Mesothelial cell of epicardium (in vitro differentiated cells): ENCODE measurements at places on chromosomes 1 and 21. TPM values are rescaled to one million over a fixed set of nuclear protein-coding genes. Genes with fewer than 3 reads are reported as not detected.

PRAMEF20 gene
- total RNA-seq: not detected in 3 replicates

S1PR1 gene
- total RNA-seq: 21.5 to 25.5 TPM (median 23.5 TPM) in 3 replicates

AMY1A gene
- not detected in 3 replicates for total RNA-seq

- DNase-seq: no peak
Observed at GRCh38 chr1:70222716-70223235, 1.6 kb downstream of the SRSF11 start.

DNA sequence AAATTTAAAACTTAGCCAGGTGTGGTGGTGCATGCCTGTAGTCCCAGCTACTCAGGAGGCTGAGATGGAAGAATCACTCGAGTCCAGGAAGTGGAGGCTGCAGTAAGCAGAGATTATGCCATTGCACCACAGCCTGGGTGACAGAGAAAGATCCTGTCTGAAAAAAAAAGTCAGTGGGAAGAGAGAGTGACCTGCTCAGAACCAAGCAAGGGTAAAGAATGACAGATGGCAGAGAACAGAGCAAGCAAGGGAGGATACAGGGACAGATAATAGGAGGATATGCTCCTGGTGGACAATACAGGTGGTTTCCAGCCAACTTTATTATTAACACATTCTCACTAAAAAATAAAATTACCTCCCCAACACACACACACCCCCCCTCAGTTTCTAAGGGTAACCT, 4.6 kb upstream of the TMEM51 start:
- DNase-seq: no peak

- DNase-seq: no peak
Observed at GRCh38 chr1:225937048-225937968, 3.7 kb downstream of the LEFTY2 start.

DNA sequence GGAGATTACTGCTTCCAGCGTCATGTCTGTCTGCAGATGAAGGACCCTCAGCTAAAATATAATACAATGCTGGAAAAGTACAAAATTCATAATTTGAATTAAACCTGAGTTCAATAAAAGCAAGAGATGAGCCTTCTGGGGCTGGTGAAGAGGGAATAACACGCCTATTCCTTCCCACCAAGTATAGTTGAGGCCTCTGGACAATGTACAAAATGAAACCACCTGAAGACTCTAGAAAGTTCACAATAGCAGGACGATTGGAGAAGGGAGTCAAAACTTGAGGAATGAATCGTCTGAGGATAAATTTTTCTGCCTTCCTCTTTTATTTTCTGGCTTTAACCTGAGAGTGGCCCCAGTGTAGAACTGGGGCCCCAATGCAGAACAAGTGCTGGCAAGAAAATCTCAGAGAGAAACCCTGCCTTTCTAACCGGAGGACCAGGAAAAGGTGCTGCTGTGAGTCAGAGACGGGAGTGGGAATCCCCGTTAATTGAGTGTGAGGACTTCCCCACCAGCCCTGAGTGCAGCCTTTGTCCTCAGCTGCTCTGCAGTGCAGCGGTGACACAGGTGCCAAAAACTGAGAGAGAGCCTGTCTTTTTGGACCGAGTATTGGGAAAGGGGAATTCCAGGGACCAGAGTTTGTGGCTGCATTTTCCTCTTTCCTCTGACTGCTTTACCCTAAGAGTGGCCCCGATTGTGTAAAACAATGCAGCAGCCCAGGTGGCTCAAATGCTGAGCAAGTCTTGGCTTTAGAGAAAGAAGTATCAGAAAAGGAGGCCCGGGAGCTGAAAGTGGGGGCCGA, 264.9 kb downstream of the DYRK1A start:
- DNase-seq: no peak

- no peak for DNase-seq
Observed at GRCh38 chr1:51794868-51795267, 83.7 kb downstream of the NRDC start.

DNA sequence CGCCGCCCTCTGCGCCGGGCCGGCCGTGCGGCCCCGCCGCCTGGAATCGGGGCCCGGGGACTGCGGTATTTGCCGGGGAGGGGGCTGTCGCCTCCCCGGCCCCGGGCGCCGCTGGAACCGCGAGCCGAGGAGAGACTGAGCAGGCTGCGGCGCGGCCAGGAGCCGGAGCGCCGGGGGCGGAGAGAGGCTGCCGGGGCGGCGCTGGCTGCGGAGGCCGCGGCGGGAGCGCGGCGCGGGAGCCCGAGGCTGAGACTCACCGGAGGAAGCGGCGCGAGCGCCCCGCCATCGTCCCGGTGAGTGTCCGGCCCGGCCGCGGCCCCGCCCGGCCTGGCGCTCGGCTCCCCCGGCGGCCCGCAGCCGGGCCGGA, 746 bp downstream of the DYRK1A start:
- peak; percentile 26 for DNase-seq

DNA sequence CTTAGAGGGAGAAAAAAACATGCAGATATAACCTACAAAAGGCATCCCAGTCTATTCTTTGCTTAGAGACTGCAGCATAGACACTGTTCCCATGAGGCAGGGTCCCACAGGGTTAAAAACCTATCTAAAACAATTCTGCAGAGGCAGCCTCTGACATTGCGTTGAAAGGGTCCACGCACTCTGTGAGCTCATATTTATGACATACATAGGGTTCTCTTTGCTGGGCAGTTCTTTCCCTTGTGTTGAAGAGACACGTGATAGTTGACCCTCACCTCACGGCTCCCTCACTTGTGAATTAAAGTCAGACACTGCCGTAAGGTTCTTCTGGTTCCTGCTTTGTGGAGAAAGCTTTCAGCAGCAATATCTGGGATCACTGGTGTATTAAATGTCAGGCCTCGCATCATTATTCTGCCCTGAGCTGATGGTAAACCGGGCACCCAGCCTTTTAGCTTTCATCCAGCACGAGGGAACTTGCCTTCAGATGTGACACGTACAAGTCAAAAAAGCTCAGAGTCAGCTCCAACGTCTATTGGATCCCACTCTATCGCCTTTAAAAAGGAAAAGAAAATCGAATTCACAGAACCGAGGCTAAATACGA, 52.8 kb upstream of the HNRNPU start:
- DNase-seq: no peak

DNA sequence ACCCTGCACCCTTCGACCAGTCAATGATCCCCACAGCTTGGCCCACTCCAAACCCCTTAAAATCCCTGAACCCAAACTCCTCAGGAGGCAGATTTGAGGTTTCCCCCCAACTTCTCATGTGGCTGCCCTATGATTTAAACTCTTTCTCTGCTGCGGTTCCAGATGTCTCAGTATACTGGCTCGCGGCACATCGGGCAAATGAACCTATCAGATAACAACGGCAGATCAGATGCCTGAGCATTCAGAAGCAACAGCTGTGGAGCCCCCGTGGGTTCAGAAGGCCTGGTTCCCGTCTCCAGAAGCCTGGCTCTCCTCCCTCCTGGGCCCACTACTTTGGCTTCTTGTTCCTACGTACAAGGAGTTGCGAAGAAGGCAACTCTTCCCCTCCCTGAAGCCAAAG, 43.3 kb upstream of the H6PD start:
- DNase-seq: no peak

- no peak for DNase-seq
Observed at GRCh38 chr1:1763657-1764621, 14.3 kb downstream of the NADK start.

GRCh38 chr21:45410865-45411809, 6.2 kb downstream of the COL18A1 start:
- no peak for DNase-seq
